ENCODE measurements at places on chromosomes 5 and 9.

DNA sequence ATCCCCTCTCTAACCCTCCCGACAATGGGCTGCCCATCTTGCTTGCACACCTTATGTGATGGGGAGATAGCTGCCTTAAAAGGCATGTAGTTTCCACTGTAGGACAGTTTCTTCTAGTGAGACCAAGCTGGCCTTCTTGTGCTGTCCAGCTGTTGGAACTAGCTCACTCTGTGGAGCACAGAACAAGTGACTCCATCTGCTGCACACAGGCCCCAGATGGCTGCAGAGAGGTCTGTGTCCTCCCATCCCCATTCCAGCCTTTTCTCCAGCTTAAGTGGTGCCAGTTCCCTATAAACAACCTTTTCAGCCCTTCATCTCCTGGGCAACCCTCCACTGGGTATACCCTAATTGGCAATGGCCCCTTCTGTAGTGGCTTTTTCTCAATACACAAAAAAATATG, 18.7 kb upstream of the PSD2 start:
- no peak for DNase-seq

DNA sequence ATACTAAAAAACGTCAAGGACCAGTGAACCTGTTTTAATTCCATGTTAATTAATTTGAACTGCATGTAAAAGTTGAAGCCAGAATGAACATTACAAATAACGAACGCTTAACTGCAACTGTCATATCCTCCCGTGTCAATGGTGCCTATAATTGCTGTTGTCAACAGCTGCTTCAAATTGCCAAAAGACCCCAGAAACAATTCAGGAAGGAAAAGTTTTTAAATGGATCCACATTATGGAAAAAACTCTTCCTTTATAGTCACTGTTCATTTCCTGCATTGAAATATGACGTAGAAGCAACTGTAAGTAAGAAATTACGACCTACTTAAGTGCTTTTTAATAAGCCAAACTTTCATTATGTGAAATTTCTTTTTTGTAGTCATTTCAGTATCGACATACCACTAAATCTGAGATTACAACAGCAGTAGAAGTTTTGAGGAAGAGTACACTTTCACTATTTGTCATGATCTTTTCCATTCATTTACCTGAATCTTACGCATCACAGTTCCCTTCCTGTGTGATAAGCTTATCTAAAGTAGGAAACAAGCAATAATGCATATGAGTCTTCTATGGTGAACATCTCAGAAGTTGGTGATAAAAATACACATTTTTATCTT, 37.8 kb downstream of the MEF2C start:
- no peak for DNase-seq

- no peak for DNase-seq
Measured at GRCh38 chr9:108347463-108348188, 508.2 kb downstream of the ACTL7B start.

DNA sequence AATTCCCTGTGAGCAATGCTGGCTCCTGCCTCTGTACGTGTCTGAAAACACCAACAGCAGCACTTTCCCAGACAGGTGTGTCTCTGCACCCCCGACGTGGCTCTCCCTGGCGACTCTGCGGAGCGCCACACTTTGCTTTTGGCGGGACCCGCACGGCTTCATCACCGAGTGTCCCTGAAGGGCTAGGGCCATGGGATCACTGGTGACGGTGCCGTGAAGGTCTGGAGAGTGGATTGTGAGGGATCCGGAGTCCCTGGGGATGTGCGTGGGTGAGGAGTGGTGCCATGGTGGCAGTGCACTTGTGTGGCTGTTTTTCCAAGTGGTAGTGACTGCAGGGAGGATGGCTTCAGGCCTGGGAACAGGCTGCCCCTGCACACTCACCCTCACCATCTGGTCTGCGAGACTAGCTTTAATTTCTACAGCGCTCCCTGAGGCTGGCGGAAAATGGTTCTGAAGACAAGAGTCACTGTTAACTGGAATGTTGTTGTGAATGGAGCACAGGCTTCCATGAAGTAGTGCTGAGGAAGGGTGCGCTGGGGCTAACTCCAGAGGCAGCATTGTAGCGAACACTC, 3.2 kb downstream of the NKD2 start:
- DNase-seq = peak; percentile 24

- DNase-seq = no peak
Measured at GRCh38 chr5:113302120-113302519, 132.7 kb downstream of the TSSK1B start.

DNA sequence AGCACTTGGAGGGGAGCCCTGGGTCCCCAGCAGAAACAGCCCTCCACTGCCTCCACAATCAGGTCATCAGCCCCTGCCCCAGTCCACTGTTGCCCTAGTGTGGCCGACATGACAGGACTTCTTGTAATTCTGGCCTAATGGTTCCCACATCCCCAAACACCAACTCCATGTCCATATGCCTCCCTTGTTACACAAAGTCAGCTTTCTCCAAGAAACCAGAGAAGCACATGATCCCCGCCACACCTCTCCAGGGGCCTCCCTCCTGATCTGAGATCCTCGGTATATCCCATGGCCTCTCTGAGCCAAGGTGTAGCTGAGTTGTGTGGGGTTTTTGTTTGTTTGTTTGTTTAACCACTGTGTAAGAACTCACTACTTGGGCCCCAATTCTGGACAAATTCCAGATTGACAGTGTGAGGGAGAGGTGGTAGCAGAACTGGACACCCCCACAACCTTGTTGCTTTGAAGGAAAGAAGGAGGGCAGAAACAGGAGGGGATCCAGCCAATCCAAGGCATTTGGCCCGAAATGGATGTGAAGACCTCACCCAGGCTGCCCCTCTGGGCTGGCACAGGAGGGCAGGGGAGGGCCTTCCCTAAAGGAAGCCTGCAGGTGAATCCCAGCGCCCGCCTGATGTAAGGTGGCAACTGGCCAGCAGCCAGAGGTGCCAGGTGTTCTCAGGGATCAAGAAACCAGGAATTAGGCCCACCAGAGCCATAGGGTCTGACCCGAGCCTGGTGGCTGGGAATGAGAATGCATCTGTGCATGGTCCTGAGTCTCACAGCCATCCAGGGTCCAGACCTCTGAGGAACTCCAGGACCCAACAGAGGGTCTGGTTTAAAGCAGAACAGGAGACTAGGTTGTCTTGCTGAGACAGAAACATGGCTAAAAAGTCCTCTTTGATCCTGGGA, 13.4 kb downstream of the IRF1 start:
- DNase-seq = peak; percentile 10

- DNase-seq = no peak
Measured at GRCh38 chr5:69029292-69029691, 64.5 kb upstream of the SLC30A5 start.

GRCh38 chr9:73611032-73611431, 459.4 kb downstream of the ANXA1 start:
- no peak for DNase-seq

- DNase-seq = no peak
Measured at GRCh38 chr9:38263532-38263931, 129.0 kb upstream of the ALDH1B1 start.

DNA sequence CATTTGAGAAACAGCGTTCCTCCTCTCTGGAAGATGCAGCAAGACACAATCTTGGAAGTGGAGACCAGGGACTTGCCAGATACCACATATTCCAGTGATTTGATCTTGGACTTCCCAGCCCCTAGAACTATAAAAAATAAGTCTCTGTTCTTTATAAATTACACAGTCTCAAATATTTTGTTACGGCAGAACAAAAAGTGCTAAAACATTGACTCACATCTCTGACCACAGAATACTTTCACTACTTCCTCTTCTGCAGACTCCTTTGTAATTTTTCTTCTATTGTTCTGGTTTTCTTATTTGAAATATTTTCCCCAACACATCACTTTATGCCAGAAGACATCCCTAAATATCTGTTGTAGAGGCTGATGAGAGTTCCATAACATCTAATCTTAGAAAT, 706.1 kb upstream of the CDH18 start:
- no peak for DNase-seq

- DNase-seq = no peak
Measured at GRCh38 chr5:79691007-79691406, 1.4 kb downstream of the CMYA5 start.

DNA sequence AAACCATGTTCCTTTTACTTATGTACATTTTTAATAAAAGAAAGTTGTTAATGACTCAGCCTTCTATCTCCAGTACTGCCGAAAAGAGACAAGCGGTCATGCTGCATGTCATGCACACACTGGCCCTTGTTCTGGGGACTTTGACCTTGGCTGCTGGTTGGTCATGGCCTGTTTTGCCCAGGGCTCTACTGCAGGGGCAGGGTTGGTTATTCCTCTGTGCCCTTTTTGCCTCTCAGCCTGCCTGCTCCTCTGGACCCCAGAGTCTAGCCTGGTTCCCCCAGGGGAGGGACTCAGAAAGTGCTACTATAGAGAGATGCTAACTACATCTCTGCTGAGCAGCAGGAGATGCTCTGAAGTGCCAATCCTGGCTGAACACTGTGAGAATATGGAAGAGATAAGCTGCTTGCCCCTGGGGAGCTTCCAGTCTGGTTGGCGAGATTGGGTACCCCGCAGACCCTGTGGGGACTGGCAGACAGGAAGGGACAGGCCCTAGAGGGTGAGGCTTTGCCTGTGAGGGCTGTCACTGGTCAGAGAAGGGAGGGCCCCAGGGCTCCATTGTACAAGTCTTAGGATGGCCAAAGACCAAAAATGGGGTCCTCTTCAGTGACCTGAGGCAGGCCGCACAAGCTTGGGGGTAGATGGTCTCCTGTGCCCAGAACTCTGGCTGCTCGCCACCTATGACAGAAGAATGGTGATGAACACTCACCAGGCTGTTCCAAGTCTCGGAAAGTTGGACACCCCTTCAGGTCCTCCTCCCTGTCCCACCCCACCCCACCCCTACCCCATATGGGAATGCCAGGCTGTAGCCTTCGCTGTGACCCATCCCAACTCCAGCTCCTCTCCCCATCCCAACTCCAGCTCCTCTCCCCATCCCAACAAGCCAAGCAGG, 14.3 kb downstream of the IRF1 start:
- no peak for DNase-seq

DNA sequence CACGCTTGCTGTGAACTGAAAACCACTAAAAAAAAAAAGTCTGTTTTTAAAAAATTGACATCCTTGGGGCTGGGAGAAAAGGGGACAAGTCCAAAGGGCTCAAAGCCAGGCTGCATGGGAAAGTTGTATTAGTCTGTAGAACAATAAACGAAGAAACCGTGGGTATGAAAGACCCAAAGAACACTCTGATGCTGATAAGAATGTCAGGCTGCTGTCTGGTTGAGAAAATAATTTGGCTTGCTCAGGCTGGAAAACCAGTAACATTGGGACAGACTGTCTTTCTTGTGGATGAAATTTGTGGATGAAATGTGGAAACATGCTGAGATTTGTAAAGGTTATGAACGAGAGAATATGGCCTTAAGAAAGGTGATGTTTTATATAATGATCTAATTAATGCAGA, 68.5 kb upstream of the HSPB3 start:
- DNase-seq = no peak

- DNase-seq = no peak
Measured at GRCh38 chr5:87120518-87121303, 147.0 kb upstream of the RASA1 start.

DNA sequence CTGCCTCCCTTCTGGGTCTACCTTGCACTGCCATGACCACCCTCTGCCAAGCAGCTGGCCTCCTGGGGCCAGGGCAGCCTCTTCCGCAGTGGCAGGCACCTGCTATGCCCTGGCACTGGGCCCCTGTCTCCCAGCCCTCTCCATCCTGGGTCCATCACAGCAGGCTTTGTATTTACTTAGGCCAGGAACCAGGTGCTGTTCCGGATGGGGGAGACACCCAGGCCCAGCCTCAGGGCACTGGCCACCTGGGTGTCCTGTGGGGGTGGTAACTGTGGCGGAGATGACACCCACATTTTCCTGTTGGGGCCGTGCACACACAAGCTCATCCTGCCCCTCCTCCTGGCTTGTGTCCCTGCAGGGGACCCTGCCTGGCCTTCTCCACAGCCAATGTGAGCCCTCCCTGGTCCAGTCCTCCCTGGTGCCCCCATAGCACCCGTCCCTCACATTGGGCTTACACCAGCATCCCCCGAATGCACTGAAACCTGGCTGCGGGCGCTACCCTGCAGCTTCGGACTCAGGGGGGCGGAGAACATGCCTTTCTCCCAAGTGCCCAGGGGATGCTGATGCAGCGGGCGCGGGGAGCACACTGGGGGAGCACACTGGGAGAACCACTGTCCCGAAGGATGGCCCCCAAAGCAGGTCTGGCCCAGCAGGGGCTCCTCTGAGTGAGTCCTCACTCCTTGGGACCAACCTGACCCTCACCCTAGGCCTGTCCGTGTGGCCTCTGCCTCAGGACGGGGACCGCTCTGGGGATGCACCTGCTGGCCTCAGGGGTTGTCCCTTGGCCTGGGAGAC, 17.9 kb downstream of the FAM163B start:
- no peak for DNase-seq

- DNase-seq = no peak
Measured at GRCh38 chr5:68406767-68407241, 191.2 kb downstream of the PIK3R1 start.

DNA sequence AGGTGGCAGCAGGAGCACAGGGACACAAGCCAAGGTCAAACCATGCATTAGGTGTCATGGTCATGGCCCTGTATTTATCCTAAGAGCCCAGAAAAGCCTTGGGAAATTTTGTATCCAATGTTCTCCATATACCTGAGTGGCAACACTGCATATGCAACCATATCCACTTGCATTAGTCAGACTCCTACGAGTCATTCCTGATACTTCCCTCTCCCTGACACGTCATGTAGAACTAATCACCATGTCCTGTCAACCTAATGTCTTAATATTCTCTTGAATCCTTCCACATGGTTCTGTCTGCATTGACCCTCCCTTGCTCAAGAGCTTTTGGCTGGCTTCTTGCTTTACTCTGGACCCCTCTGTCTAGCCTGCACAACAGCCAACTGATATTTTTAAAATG, 9.4 kb downstream of the SCGB3A2 start:
- no peak for DNase-seq

DNA sequence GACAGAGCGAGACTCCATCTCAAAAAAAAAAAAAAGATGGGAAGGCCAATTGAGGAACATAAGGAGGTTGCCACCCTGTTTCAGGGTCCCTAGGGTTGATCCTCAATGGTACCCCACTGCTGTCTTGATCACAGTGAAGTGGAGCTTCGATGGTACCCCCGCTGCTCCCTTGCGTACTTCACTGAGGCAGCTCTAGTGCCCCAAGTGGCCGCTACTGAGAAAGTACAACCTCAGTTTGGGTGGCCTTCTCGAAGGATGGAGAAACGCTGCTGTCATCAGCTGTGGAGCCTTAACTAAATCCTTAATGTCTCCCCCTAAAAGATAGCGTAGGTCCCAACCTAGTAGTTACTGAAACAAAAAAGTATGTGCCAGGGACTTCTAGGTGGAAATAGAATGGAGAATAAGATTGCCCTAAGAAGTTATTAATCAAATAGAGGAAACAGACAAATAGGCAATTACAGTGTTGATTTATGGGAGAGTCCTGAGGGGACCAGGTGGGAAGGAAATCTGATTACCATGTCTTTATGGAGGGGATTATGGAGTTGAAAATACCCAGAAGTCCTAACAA, 6.3 kb downstream of the TESK1 start:
- DNase-seq = peak; percentile 54
